ENCODE measurements at places on chromosomes 13 and 19. TPM values are rescaled to one million over a fixed set of nuclear protein-coding genes. Genes with fewer than 3 reads are reported as not detected.

CD33 gene
- total RNA-seq, result not detected

COX6B1 gene
- total RNA-seq, result 344 TPM

DMKN gene
- 50.7 TPM for total RNA-seq

ZNF556 gene
- not detected for total RNA-seq

ZNF701 gene
- 15.6 TPM for total RNA-seq

BICRA gene
- 20.7 TPM for total RNA-seq

All from astrocyte (in vitro differentiated cells and primary cell).